Right cardiac atrium (tissue), 5 donors: ENCODE measurements at places on chromosomes 5 and 9.

GRCh38 chr9:90018688-90019087 lies 413.9 kb downstream of the GADD45G start:
- no peak for DNase-seq

- DNase-seq = no peak
Observed at GRCh38 chr5:166349046-166349445, 1942.4 kb upstream of the WWC1 start.

DNA sequence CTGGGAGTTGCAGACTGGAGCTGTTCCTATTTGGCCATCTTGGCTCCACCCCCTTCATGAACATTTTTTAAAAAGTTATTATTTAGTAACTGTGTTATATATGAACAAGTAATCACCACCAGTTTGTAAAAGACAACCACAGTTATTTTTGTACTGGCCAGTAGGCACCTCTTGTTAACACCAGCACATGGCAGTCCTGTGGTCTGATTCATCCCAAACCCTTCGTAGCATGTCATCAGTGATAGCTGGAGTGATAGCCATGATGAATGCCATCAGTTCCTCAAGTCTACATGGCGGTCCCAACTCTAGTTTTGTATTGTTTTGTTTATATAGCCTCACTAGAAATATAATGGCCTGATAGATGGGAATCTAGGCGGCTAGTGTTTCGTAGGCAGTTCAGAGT lies 74.2 kb downstream of the CDC42SE2 start:
- no peak for DNase-seq

- no peak for DNase-seq
Observed at GRCh38 chr9:95764533-95765319, 110.8 kb upstream of the ERCC6L2 start.

DNA sequence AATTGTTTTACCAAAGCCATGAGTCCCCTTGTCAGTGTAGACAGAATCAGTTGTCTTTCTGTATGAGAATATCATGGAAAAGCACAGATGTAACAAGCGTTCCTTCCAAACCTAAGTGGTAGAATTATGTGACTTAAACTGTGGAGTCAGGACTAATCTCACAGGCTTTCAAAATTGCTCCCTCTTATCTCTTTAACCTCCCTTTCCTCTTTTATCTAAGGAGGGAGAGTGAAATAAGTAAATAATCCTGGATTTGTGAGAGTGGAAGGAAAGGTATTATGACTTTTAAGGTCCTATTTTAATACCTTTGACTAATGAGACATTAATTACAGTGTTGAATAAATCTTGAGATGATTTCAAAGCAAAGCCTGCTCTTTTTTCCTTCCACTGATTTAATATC lies 52.4 kb upstream of the LIFR start:
- DNase-seq = no peak

DNA sequence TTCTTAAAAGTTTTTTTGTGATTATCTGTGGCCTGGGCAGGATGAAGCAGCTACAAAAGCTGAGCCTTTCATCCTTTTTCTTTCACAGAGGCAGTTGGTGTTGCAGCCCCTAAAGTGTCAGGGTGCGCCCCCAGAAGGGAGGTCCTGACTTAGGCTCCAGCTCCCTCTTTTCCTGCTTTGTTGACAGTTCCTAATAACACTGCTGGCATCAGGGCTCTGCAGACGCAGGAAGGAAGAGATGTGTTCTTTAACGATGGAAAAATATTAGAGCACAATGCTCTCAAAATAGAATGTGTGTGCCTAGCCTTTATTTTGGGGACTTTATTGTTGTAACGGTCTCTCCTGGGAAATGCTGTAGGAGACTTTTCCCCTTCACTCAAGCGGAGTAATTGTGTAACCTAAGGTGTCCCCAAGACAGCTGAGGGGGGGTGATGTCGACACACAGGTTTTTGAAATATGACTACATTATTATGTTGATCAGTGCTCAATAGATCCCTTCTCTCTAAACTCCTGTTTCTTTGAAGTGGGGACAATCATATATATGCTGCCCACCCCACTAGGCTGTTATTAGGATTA lies 135.6 kb downstream of the SEMA6A start:
- DNase-seq = no peak

- peak; percentile 82 for DNase-seq
Observed at GRCh38 chr9:124448019-124448418, 2.2 kb upstream of the ADGRD2 start.

- DNase-seq = no peak
Observed at GRCh38 chr5:54243483-54244080, 66.8 kb downstream of the ARL15 start.

GRCh38 chr5:72949481-72949880 lies 6.4 kb upstream of the FCHO2 start:
- DNase-seq = no peak

DNA sequence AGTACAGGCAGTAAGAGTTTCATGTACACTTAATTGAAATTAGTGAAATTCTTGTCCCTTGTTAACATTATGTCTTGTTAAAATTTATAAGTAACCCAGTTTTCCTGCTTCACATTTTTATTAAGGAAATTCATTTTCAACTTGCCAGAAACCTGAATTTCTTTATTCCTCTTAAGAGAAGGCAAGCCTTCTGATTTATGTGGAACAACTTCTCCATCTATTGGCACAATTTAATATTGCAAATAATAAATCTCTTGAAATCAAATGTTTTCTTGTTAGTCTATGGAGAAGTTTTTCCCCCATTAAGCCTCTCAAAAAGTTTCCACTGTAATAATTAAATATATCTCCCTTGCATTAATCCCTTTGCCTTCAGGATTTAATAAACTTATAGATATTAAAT lies 33.8 kb upstream of the ACO1 start:
- DNase-seq = no peak

- peak; percentile 86 for DNase-seq
Observed at GRCh38 chr9:113654605-113655428, 191.3 kb downstream of the RGS3 start.

DNA sequence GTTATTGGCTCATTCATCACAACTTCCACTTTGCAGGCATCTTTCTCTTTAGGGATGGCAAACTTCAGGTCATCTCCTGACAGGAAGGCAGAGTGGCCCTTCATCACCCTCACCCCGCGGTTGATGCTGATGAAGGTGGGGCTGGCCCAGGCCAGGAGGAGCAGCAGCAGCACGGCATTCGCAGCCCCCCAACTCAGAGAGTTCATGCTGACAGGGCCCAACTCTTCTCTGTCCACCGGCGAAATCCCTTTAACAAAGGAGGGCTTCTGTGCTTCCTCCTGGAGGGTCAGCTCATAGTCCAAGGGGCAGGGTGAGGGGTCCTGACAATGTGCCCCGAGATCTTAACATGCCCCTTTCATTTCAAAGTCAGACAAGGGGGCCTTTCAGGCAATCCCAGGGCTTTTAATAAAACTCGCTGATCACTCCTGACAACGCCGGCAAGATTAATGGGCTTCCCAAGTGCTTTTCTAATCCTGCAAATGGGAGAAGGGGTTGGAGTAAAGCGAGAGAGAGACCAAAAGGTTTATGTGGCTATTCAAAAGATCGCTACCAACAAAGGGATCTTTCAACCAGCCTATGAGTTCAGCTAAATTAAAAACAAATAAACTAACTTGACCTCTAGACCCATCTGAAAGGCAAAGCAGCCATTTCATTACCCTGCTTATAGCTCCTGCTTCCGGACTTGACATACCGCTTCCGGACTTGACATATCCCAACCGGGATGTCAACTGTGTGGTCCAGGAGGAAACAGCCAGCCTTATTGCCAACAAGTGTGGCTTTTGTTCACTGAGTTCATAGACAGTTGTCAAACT lies 41.2 kb downstream of the FREM1 start:
- DNase-seq = no peak

DNA sequence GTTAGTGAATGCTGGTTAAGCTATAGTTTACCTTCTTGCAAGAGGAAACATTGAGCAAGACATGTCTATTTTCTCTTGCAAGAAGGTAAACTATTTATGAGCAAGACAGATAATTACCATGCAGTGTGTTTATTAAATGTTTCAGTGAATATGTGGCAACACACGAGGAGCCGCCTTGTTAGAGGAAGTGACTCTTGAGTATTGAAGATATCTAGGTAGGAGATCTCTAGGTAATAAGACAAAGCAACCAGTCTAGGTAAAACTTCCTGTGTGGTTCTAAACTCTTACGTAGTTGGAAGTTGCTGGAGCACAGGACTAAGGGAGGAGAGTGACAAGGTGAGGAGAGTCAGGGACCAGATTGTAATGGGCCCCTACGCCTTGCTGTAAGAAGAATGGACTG lies 16.8 kb downstream of the SKP2 start:
- DNase-seq = no peak

- DNase-seq = no peak
Observed at GRCh38 chr5:117881426-117882230, 1106.7 kb downstream of the DTWD2 start.

DNA sequence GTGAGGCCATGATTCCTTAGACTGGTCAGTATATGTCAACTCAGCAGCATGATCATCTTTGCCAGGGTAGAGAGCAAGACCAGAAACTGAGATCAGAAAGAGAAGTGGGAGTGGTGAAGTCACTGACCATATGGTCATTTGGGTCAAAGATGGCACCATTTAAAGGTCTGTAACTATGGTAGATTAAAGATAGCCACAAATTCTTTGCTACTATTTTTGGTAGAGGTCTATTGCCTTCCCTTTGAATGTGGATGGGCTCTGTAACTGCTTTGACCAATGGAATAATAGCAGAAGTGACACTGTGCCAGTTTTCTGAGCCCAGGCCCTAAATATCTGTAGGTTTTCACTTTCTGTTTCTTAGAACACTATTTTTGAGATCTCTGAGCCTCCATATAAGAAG lies 117.6 kb downstream of the PCSK1 start:
- no peak for DNase-seq

GRCh38 chr9:18639911-18640310 lies 166.0 kb downstream of the ADAMTSL1 start:
- DNase-seq = no peak

- DNase-seq = peak; percentile 86
Observed at GRCh38 chr5:168654211-168654721, 75.1 kb upstream of the PANK3 start.

DNA sequence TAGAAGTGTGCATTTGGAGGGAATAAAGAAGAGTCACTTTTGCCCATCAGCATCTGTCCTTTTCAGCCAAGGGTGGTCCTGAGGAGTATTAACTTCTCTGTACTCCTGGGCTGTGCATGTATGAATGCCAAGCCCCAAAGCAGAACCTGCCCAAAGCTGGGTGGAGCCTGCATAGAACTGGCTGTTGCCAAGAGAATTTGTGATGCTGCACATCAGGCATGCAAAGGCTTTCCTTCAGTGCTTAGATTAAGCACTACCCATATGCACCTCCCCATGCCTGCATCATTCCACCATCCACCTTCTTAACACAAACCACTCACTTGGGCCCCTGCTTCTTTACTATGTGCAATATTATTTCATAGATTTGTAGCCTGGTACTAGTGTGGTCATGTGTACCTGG lies 493.8 kb downstream of the KIF4B start:
- DNase-seq = no peak

DNA sequence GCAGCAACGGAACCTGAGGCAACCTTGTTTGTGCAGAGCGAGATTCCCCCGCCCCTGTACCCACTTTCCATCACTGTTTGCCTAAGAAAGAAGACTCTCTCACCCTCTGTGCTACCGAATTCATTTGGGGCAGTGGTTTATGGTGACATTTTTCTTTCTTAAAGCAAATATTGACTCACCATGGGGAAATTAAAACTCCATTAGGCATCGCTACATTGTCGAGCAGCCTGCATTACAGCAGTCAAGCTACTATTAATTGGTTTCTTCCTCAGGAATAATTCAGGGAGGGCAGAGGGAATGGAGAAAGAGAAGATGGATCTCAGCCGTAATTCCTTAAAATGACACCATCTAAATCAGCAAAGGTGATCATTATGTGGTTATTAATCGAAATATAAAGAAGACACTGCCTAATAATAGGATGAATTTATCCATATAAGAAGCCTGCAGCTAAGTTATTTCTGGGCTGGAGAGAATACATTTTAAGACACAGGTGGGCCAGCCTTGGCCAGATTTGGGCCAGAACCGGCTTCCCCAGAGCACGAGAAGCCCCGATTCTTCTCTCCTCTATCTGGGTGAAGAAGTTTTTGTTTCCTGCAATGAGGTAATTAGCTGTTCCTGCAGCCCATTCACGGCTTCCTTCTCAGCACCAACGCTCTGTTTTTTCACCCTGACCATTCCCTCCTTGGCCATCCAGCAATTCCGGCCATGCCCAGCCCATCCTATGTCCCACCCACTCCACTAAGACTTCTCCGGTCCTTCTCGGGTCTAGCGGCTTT lies 16.8 kb downstream of the CFAP77 start:
- no peak for DNase-seq

GRCh38 chr5:131756942-131757341 lies 39.9 kb downstream of the FNIP1 start:
- no peak for DNase-seq

DNA sequence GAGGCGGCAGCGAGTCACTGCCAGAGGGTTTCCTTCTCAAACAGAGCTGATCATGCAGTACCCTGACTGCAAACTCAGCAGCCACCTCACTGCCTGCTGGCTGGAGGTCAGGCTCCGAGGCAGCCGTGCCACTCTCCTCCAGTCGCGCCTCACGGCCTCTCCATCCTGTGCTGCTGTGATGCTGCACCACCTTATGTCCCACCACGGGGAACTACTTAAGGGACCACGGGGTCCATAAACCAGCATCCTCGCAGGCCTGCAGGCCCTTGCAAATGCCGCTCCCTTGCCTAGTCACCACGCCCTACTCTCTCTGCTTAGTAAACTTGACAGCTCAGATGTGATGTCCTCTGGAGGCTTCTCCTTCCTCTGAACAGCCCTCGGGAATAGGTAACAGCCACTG lies 99.2 kb downstream of the CRB2 start:
- DNase-seq = no peak

DNA sequence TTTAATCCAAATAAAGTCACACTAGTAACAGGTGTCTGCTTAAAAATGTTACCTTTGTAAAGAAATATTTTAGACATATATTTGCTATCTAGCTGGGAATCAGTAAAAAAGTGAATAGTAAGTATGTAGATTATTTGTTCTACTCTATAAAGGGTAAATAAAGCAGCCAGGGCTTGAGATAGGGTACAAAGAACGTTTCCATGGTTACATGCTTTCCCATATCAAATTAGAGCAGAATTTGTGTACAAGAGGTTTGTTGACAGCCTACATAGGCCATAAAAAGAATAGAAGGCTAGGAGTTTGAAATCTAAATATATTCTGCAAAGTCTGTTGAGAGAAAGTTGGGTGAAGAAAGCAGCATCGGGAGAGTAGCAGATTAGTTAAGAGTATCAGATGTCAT lies 160.9 kb upstream of the POU5F2 start:
- DNase-seq = no peak

- no peak for DNase-seq
Observed at GRCh38 chr5:137696481-137696880, 39.4 kb downstream of the KLHL3 start.
